A549 treated with Hydrocortisone at 1 μM for 4 hours (cell line): ENCODE measurements at places on chromosomes 3 and 15. TPM values are rescaled to one million over a fixed set of nuclear protein-coding genes. Genes with fewer than 3 reads are reported as not detected.

CCDC33 gene
- 6.6 to 8.1 TPM (median 7.3 TPM) in 5 replicates for total RNA-seq

SERPINI1 gene
- total RNA-seq: 1.9 to 3.3 TPM (median 2.8 TPM) in 5 replicates

OR5K2 gene
- total RNA-seq: not detected in 5 replicates

SCAANT1 gene
- total RNA-seq: not detected in 5 replicates

CLDN11 gene
- 0.09 to 0.25 TPM (median 0.18 TPM) in 5 replicates for total RNA-seq

CFAP100 gene
- total RNA-seq: not detected in 5 replicates

SLC2A2 gene
- total RNA-seq: not detected in 5 replicates

ARPIN gene
- total RNA-seq: 9.9 to 15.1 TPM (median 12.5 TPM) in 5 replicates

MRPS11 gene
- total RNA-seq: 82.0 to 127 TPM (median 115 TPM) in 5 replicates

CDHR4 gene
- 0.15 to 0.30 TPM (median 0.26 TPM) in 5 replicates for total RNA-seq

MFGE8 gene
- total RNA-seq: 309 to 357 TPM (median 315 TPM) in 5 replicates

MRAS gene
- 8.3 to 10.1 TPM (median 8.8 TPM) in 5 replicates for total RNA-seq

OSTN gene
- not detected in 5 replicates for total RNA-seq

WDR72 gene
- 5.9 to 8.8 TPM (median 6.2 TPM) in 5 replicates for total RNA-seq

NCKIPSD gene
- 8.0 to 11.4 TPM (median 9.5 TPM) in 5 replicates for total RNA-seq

DLL4 gene
- 1.8 to 2.4 TPM (median 2.1 TPM) in 5 replicates for total RNA-seq

GRK7 gene
- 0.03 TPM in 1 of 5 replicates, not detected in the others for total RNA-seq

KLHL6 gene
- not detected in 5 replicates for total RNA-seq

RNU5B-1 gene
- total RNA-seq: not detected in 5 replicates

ANAPC13 gene
- 46.4 to 55.3 TPM (median 49.5 TPM) in 5 replicates for total RNA-seq

ZSCAN29 gene
- total RNA-seq: 6.7 to 11.6 TPM (median 8.7 TPM) in 5 replicates

FAIM gene
- total RNA-seq: 27.2 to 35.2 TPM (median 30.3 TPM) in 5 replicates

RPP25 gene
- total RNA-seq: 19.2 to 26.0 TPM (median 25.6 TPM) in 5 replicates

ANKRD34C gene
- total RNA-seq: not detected in 5 replicates

LRRC31 gene
- total RNA-seq: not detected in 5 replicates

SLCO2A1 gene
- total RNA-seq: 0.07 to 0.24 TPM (median 0.23 TPM) in 5 replicates

GADL1 gene
- not detected in 5 replicates for total RNA-seq

MST1 gene
- 0.97 to 2.6 TPM (median 1.9 TPM) in 5 replicates for total RNA-seq

BFSP2 gene
- not detected in 5 replicates for total RNA-seq

HRG gene
- not detected in 5 replicates for total RNA-seq

DGKG gene
- 7.0 to 13.9 TPM (median 7.2 TPM) in 5 replicates for total RNA-seq

GHSR gene
- not detected in 5 replicates for total RNA-seq

GOLGA6L7 gene
- total RNA-seq: not detected in 5 replicates

CTXND1 gene
- 0.01 TPM in 1 of 5 replicates, not detected in the others for total RNA-seq

CCDC54 gene
- total RNA-seq: not detected in 5 replicates

GXYLT2 gene
- total RNA-seq: 0.87 to 1.2 TPM (median 1.1 TPM) in 5 replicates

CCDC191 gene
- total RNA-seq: 1.4 to 2.4 TPM (median 1.5 TPM) in 5 replicates

GOLGA6B gene
- total RNA-seq: 0.06 to 0.09 TPM in 2 of 5 replicates, not detected in the others

TMC3 gene
- not detected in 5 replicates for total RNA-seq

ABI3BP gene
- total RNA-seq: 1.1 to 2.5 TPM (median 1.2 TPM) in 5 replicates

OSBPL10 gene
- total RNA-seq: 17.0 to 24.1 TPM (median 20.0 TPM) in 5 replicates

SPESP1 gene
- not detected in 5 replicates for total RNA-seq

FAM81A gene
- 10.7 to 12.7 TPM (median 11.4 TPM) in 5 replicates for total RNA-seq

TMEM207 gene
- total RNA-seq: not detected in 5 replicates

FEZF2 gene
- not detected in 5 replicates for total RNA-seq

PLCD1 gene
- total RNA-seq: 3.1 to 4.7 TPM (median 3.7 TPM) in 5 replicates

PAQR5 gene
- 81.6 to 103 TPM (median 94.1 TPM) in 5 replicates for total RNA-seq

SRGAP3 gene
- 0.54 to 1.0 TPM (median 0.70 TPM) in 5 replicates for total RNA-seq

COLQ gene
- 0.25 to 0.53 TPM (median 0.29 TPM) in 5 replicates for total RNA-seq

RBMS3 gene
- 0.55 to 0.90 TPM (median 0.83 TPM) in 5 replicates for total RNA-seq

CTXN2 gene
- total RNA-seq: 0.03 to 0.07 TPM in 2 of 5 replicates, not detected in the others

ANKUB1 gene
- not detected in 5 replicates for total RNA-seq

SLC24A5 gene
- not detected in 5 replicates for total RNA-seq

RUVBL1 gene
- 92.8 to 106 TPM (median 98.0 TPM) in 5 replicates for total RNA-seq

ATP11B gene
- total RNA-seq: 7.7 to 15.1 TPM (median 11.6 TPM) in 5 replicates

STIMATE gene
- total RNA-seq: 7.5 to 9.0 TPM (median 8.5 TPM) in 5 replicates

EPHB1 gene
- 0.05 to 0.09 TPM (median 0.06 TPM) in 4 of 5 replicates, not detected in the other for total RNA-seq

MYL3 gene
- total RNA-seq: 0.14 to 0.21 TPM (median 0.17 TPM) in 4 of 5 replicates, not detected in the other
